ENCODE measurements at places on chromosomes 4 and X. TPM values are rescaled to one million over a fixed set of nuclear protein-coding genes. Genes with fewer than 3 reads are reported as not detected.

- no peak for DNase-seq
These were observed 333.1 kb downstream of the IL1RAPL1 start for GRCh38 chrX:28920153-28920943.

DNA sequence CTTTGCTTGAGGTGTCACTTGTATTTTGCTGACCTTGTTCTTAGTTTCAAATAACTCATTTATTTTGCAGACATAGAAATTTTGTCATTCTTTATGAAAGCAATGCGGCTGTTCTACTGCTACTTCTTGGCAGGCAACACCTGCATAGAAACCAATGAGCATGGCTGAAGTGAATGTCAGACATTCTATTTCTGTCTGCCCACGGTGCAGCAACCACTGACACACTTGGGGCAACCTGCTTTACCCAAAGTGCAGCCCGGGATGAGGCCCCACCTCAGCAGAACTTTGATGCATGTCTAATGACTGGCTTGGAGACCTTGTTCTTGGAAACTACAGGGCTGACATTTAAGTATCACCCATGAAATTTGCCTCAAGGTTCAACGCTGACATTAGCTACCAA lies 93.6 kb downstream of the RBM47 start:
- no peak for DNase-seq

DNA sequence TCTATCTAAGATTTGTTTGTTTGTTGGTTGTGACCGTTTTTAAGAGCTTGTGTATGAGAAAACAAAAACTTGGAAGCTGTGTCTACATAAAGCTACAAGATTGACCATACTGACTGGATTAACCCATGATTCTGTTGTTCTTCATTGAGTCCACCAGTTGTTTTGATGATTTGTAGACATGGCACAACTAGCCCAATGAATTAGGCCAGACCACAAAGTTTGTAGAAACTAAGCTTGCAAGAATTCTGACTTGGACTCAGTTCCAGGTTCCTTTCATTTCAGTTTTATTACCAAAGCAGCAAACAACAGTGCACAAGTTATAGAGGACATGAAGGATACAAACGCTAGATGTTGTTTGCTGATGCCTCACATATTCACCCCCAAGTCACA lies 119.3 kb downstream of the RASGEF1B start:
- DNase-seq: no peak

GRCh38 chrX:106341823-106342222 lies 173.7 kb downstream of the PWWP3B start:
- no peak for DNase-seq

GRCh38 chrX:69306063-69306404 lies 140.8 kb upstream of the PJA1 start:
- no peak for DNase-seq

DNA sequence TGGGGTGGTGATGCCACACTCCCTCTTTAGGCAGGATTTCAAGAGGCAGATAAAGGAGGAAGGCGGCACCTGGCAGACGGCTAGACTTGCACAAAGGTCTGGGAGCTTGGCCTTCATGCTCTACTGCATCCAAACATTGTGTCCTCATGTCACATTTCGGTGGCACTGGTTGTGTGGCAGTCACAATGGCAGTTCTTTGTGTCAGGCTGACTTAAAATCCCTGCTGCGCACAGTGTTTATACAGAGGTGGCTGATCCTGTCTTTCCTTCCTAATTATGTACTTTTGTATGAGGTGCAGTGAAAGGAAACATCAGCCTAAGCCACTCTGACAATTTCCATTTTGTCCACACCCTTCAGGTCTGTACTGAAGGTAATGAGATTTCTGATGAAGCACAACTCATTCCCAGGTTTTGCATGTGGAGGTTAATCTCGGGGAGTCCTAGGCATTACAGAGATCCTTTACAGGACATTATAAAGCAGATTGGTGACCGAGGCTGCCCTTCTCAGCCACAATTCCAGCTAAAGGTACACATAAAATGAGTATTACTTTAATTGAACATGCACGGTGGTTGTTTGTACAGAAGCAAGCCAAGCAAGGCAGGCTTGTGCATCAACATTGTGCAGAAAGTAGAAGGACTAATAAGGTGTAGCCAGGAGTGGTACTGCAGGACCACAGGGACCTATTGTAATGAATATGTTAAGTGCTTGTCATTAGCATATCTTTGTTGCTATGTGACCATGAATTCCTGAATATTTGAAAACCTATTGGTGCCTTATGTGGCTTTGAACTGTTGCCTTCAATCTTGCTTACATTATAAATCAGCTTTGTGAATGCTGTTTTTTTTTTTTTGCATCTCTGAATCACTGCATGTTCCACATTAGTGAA lies 147.6 kb downstream of the STK32B start:
- no peak for DNase-seq

GRCh38 chrX:135453381-135453780 lies 31.6 kb downstream of the SMIM10L2A start:
- no peak for DNase-seq

GRCh38 chr4:1933700-1934099 lies 62.5 kb downstream of the NSD2 start:
- DNase-seq: no peak

DNA sequence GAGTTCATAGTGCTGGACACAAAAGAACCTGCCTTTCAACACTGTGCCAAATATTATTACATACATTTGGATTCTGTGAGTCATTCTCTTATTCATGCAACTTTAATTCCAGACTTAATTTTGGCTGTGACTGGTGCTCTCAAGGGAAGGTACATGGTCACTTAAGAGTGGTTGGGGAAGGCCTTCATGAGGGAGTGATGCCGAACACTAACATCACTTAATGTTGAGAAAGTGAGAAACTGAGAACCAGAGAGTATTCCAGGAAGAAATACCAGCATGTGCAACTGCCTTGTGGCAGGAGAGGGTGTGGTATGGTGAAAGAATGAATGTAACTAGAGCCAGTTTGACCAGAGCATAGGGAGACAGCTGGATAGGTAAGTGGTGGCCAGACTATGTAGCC lies 41.5 kb upstream of the FHDC1 start:
- DNase-seq: no peak

DNA sequence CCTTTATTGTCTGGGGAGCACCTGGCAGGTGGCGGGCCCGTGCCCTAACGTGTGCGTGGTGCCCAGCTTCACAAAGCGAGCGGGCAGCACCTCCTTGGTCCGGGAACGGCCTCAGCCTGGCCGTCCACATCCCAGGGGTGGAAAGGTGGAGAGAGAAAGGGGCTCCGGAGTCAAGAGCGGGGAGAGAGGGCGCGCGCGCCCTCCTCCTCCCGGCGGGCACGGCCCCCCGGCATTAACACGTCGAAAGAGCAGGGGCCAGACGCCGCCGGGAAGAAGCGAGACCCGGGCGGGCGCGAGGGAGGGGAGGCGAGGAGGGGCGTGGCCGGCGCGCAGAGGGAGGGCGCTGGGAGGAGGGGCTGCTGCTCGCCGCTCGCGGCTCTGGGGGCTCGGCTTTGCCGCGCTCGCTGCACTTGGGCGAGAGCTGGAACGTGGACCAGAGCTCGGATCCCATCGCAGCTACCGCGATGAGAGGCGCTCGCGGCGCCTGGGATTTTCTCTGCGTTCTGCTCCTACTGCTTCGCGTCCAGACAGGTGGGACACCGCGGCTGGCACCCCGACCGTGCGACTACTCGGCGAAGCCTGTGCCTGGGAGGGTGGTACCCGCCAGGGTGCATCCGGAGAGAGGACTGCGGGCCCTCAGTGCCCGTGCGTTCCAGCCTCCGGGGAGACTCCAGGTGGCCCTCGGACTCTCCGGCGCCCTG lies at the start of gene KIT:
KIT (plus strand) TSS at position 407 of the 701 bp plus-strand sequence; CDS start at position 465, 58 bp downstream.
- DNase-seq: no peak

DNA sequence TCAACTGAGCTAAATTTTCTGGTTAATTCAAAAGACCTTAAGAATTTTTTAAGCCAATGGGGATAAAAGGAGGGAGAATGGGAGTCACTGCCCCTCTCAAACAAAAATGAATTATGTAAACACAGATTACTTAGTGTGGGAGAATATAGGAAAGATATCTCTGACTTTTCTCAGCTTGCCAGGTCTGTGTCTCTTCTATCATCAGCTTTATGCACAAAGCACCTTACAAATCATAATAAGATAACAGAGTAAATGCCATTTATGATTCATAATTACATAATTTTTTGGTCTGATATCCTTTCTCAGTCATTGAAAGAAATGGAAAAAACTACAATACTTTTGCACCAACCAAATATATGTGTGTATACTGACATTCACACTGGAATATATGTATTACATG lies 604.6 kb upstream of the FAM241A start:
- DNase-seq: no peak

DNA sequence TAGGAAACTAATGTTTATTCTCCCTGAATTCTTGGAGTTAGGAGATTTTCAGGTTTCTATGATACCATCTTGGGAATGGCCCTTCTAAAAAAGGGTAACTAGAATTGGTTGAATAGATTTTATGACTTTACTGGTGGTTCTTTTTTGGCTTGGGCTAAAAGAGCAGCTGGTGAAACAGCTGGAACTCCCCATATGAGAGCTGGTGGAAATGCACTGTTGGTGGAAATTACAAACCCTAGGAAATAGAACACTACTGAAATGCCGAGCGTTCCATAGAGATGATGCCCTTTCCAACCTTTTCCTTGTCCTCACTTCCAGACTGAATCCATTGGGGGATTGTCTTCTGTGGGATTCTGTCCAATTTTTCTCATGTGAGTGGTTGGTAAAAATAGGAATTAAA lies 139.5 kb downstream of the STIM2 start:
- no peak for DNase-seq

Gene MTNR1A
- not detected for polyA plus RNA-seq
